Progenitor cell of endocrine pancreas (in vitro differentiated cells): ENCODE measurements at places on chromosomes 16 and 17.

DNA sequence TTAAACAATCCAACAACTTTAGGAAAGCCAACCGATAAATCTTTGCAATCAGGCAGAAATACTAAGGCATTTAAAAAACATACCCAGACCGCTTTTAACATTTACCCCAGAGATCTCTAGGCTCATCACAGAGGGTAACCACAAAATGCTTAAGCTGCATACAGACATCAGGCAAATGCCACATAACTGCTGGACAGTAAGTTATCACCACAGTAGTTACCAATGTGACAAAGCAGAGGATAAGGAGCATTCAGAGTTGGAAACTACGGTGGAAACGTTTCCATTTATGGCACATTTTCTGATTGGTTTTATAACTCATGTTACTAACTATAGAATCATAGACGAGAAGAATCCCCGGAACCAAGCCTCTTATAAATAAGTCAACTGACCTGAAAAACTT, 77.5 kb downstream of the KANSL1 start:
- H3K27me3 ChIP-seq: no peaks in the 10 kb centered on the region
- H3K36me3 ChIP-seq: peaks cover 2% of the 10 kb centered on the region
- no peak overlapping the region for H3K27ac ChIP-seq
- H3K4me3 ChIP-seq: no peak overlapping the region
- peaks cover 31% of the 10 kb centered on the region for H3K4me1 ChIP-seq
- DNase-seq: no peak

DNA sequence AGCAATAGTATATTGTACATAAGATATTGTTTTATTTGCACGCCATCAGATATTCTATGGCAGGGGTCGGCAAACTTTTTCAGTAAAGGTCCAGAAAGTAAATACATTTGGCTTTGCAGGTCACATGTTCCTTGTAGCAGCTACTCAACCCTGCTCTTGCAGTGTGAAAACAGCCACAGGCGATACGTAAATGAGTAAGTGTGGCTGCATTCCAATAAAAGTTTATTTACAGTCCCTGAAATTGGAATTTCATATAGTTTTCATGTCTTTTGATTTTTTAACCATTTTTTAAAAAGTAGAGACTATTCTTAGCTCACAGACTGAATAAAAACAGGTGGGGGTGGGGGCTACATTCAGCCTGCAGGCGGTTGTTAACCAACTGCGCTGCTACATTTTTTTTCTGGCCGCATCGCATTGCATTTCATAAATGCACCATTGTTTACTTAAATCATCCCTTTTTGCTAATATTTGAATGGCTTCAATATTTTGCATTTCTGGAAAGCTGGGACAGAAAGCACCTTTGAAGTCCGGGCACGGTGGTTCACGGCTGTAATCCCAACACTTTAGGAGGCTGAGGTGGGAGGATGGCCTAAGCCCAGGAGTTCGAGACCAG, 50.5 kb upstream of the HAPSTR1 start:
- H3K27ac ChIP-seq: no peak overlapping the region
- H3K36me3 ChIP-seq: no peaks in the 10 kb centered on the region
- H3K27me3 ChIP-seq: no peaks in the 10 kb centered on the region
- no peak overlapping the region for H3K4me3 ChIP-seq
- no peaks in the 10 kb centered on the region for H3K4me1 ChIP-seq
- no peak for DNase-seq

GRCh38 chr17:66461343-66461995, 159.1 kb downstream of the PRKCA start:
- H3K27me3 ChIP-seq: no peaks in the 10 kb centered on the region
- DNase-seq: no peak
- peaks cover 6% of the 10 kb centered on the region for H3K4me1 ChIP-seq

- no peak overlapping the region for H3K4me3 ChIP-seq
- peaks cover 18% of the 10 kb centered on the region for H3K27me3 ChIP-seq
- no peak overlapping the region for H3K27ac ChIP-seq
Measured at GRCh38 chr16:9917691-9918090, 264.5 kb downstream of the GRIN2A start.

GRCh38 chr17:35743626-35744328, 9.3 kb downstream of the GAS2L2 start:
- no peak overlapping the region for H3K4me3 ChIP-seq
- H3K27ac ChIP-seq: no peak overlapping the region
- H3K36me3 ChIP-seq: peaks cover 1% of the 10 kb centered on the region
- peaks cover 42% of the 10 kb centered on the region for H3K27me3 ChIP-seq
- H3K4me1 ChIP-seq: peaks cover 1% of the 10 kb centered on the region

DNA sequence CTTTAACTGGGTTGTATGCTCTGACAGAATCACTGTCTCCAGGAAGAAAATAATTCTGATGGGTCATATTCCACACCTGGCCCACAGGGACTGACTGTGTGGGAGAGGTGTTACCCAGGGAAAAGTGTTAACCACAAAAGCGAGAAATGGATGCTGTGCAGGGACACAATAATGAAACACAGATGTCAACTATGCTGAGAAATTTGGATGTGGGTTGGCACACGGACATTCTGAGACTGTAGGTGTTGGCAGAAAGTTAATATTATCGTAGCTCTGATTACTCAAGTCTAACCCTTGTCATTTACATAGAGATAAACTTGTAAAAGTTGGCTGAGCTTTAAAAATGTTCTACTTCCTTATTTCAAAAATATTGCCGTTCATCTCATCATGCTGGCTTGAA, 19.6 kb downstream of the TMC5 start:
- H3K4me3 ChIP-seq: no peak overlapping the region
- peaks cover 12% of the 10 kb centered on the region for H3K36me3 ChIP-seq
- H3K27ac ChIP-seq: no peak overlapping the region

- peak overlapping the region; percentile 35 for H3K27ac ChIP-seq
- no peak overlapping the region for H3K4me3 ChIP-seq
- H3K27me3 ChIP-seq: no peaks in the 10 kb centered on the region
- H3K4me1 ChIP-seq: peaks cover 3% of the 10 kb centered on the region
- H3K36me3 ChIP-seq: peaks cover 6% of the 10 kb centered on the region
Measured at GRCh38 chr17:2947588-2947950, 115.8 kb downstream of the OR1D5 start.

- H3K4me3 ChIP-seq: no peak overlapping the region
- no peaks in the 10 kb centered on the region for H3K4me1 ChIP-seq
- H3K27me3 ChIP-seq: no peaks in the 10 kb centered on the region
- H3K36me3 ChIP-seq: peaks cover 4% of the 10 kb centered on the region
- no peak overlapping the region for H3K27ac ChIP-seq
- DNase-seq: no peak
Measured at GRCh38 chr17:75913537-75914210, 9.0 kb upstream of the MRPL38 start.
